ENCODE measurements at places on chromosomes 6 and 20. TPM values are rescaled to one million over a fixed set of nuclear protein-coding genes. Genes with fewer than 3 reads are reported as not detected.

GRCh38 chr6:12473494-12473893 is 183.3 kb downstream of the EDN1 start:
- ATAC-seq, result no peak

DNA sequence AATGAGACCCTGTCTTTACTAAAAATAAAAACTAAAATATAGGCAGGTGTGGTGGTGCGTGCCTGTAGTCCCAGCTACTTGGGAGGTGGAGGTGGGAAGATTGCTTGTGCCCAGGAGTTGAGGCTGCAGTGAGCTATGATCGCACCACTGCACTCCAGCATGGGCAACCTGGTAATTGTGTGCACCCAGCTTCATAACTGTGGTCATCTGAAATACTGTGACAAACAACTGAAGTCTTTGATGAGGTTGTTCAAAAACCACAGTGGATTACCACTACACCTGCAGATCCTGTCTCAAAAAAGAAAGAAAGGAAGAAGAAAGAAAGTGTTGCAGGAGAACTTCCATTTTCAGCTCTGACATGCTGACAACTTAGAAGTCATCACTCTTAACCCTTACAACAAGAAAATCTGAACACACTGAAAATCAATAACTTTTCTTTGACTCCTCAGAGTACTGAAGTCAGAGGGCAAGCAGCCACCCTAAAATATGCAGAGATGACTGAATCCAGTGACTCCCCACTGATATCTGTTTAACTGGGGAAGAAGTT is 13.8 kb upstream of the ZBP1 start:
- ATAC-seq, result no peak

GRCh38 chr6:7762760-7763159 is 36.9 kb downstream of the BMP6 start:
- ATAC-seq, result no peak

- no peak for ATAC-seq
These were observed 49.6 kb downstream of the SLC13A3 start for GRCh38 chr20:46601603-46602122.

GRCh38 chr20:33232486-33233072 is 3.2 kb upstream of the BPIFA1 start:
- no peak for ATAC-seq

DNA sequence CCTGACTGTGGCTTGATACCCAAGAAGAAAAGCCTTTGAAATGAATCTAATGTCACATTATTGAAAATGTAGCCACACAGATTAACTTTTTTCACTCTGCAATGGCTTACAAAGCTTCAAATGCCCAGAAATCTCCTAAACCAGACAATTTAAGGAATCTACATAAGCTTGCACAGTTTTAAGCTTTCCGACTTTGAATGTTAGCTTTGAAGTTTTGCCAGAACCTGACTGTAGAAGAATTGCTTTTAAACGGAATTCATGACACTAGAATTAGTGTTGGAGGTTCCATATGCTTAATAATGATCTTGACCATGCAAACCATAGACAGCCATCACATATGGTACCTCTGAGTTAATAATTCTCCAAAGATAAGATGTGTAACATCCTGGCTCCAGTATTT is 798.5 kb upstream of the EPHA7 start:
- no peak for ATAC-seq

DNA sequence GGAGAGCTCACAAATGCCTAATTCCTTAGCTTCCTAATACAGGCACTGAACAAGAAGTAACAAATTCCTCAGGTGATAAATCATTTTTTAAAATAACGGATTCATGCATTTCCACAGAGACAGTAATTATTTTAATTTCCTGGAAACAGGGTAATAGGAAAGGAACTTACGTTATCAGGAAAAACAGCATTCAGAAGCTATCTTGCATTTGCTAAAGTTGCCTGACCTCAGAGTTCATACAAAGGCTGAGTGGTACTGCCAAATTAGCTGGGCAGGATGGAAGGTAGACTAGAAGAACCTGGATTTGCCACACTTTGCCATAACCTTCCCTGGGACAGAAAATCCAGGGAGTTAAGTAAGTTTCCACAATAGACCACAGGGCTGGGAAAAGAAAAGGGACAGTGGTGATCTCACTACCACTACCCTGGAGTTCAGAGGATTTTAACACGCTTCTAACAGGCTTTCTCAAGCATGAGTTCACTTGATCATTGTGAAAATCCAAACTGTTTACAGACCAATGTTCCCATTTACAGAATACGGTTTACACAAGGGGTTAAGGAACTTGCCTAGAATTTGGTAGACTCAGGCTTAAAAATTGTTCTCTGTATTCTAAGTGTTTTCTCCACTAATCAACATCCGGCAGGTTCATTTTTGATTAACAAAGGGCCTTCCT is 57.0 kb downstream of the KIF13A start:
- ATAC-seq, result peak; percentile 49

DNA sequence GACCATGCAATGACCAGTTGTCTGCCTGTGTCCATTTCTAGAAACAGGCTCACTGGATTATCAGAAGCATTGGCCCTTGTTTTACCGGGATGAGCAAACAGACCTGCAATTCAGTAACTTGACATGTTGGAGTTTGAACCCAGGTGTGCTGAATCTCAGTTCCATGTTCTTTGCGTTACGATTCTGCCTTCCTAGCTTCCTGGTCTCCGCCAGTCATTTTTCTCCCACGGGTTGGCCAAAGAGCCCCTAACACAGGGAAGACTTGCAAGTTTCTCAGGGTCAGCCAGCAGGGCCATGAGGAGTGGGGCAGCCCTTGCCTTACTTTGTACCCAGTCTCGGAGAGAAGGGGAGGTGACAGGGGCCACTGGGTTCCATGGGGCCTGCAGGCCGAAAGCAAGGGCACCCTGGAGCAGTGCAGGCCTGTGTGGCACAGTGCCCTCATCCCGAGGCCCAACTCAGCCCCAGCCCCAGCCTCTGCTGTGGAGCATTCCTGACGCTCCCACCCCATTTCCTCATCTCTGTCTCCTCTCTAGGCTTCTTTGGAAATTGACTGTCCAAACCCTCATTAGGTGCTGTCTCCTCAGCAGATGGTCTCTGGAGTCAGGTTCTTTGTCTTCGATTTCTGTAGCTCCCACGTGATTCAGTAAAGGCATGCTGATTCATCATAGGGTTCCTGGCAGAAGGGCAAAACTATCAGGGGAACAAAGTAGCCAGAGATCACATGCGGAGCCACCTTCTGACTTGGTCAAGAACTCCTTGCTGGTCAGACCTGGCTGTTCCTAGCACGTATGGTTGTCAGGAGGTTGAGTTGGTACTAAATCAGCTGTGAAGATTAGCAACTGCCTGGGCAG is 23.6 kb downstream of the CDS2 start:
- peak; percentile 31 for ATAC-seq

DNA sequence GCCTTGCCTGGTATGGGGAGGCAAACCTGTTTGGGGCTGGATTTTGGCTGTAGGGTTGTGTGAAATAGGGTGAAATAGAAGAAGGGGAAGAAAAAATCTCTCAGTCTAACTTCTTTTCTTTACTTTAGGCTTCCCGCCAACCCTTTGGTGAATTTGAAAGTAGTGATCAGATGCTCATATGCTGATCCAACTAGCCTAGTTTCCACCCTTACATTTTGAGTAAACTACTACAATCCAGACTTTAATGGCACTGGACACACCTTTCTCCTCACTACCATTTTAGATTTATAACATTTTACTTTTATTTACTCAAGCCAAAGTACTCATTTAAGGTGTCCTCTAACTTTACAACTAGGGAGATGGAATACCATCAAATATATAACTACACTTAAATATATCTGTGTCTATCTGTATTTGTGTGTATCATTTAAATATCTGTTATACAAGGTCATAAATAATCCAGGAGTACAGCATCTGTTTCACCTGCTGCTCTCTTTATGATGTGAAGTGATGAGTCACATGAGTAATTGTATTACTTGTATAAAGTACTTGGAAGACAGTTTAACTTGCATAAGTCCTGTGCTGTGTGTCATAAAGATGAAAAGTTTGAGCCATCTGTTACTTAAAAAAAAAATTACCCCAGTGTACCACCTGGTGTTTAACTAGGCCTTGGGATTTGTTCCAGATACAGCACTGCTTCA is 172.1 kb downstream of the CDKAL1 start:
- ATAC-seq, result no peak

DNA sequence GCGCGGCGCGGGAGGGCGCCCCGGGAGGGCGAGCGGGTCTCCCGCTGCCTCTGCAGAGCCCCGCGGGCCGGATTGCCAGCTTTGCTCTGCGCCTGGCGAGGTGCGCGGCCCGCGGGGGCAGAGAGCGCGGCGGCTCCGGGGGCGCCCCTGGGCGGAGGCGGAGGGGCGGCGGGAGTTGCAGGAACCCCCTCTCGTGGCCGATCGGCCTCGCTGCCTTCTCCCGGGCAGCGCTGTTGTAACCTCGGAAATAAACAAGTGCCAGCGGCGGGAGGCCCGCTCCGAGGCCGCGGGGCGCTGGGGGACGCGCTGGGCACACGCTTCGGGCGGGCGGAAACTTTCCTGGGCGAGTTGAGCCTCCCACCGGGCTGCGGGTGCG is 1.2 kb downstream of the CDH4 start:
- ATAC-seq, result no peak

GRCh38 chr20:51695574-51696303 is 72.5 kb downstream of the ATP9A start:
- ATAC-seq, result no peak

GRCh38 chr20:3181270-3181669 is 7.9 kb upstream of the LZTS3 start:
- no peak for ATAC-seq

Gene NKAIN2
- total RNA-seq, result not detected

Gene GTPBP2
- 44.5 TPM for total RNA-seq

Gene RBM38
- total RNA-seq, result 190 TPM

Gene HLA-DRB1
- total RNA-seq, result 30.8 TPM

Gene HTR1E
- 0.81 TPM for total RNA-seq
